ENCODE measurements at places on chromosomes 3 and 15.

GRCh38 chr3:44509393-44509921, 32.0 kb upstream of the ZNF445 start:
- ATAC-seq = peak; percentile 2

DNA sequence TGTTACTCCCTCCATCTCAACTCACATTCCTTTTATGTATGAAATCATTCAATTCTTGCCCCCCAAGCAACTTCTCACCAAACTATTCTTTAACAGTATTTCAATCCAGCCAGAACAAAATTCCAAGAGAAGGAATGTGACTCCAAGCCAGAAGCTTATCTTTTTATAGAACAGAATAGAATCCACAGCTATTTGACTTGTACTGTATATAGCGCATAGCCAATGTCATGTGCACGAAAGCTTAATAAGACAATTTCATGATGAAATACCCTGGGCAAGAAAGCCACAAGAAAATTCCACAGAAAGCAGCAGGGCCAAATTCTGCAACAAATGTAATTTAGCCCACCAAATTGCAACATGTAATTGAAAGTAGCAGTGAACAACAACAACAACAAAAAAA, 127.6 kb upstream of the UBE2E2 start:
- peak; percentile 53 for ATAC-seq

DNA sequence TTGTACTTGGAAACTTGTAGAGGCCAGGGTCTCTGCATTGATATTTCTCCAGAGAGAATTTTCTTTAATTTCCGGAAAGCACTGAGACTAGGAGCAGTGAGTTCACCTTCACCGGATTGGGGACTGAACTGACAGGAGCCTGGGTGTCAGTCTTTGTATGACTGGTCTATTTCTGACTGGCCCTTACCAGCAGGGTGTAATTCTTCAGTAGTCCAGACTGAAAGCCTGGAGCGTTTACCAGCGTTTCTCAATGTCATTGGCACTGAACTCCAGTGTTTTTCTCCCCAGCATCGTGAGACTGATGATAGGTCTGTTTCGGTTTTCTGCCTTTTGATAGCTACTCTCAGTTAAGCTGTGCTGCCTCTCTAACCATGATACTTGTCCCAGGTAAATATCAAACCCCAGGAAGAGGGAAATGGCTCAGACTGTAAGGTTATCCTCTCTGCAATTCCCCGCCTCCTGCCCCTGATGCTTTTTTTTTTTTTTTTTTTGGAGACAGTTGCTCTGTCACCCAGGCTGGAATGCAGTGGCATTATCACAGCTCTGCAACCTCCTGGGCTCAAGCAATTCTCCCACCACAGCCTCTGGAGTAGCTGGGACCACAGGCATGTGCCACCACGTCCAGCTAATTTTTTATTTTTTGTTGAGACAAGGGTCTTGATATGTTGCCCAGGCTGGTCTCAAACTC, 103.6 kb downstream of the CACNA2D3 start:
- peak; percentile 90 for ATAC-seq

- ATAC-seq = no peak
Observed at GRCh38 chr3:187811585-187812250, 66.5 kb upstream of the BCL6 start.

DNA sequence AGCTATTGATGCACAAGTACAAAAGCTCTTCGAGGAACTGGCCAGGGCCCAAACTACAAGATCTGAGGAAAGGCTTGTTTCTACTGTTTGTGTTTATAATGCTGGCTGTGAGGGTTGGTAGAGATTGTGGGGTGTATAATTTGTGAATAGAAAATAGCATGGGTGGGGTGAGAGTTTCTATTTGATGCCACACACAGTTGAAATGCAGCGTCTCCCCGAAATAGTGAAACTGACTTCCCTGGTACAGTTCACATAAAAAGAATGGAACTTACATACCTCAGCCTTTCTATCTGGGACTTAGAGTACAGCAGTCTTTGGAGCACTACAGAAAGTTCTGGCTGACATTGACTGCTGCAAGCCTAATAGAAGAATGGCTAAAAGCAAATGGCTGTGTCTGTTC, 91.3 kb downstream of the DTWD1 start:
- ATAC-seq = no peak

DNA sequence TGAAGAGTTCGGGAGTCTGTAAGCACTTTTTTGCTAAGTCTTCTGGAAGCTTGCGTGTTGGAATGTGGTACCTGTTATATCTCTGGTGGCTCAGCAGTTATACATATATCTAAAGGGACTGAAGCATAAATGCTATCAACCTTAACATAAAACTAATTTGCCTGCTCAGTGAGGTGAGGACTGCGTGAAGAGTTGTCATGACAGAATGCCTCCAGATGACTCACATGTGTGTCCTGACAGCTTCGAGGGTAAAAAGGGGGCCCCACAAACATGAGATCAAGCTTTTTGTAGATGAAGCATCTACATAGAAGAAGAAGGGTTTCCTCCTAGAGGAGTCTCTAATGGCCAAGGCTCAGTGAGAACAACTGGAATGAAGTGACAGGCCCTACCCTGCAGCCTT, 88.8 kb upstream of the C3orf80 start:
- no peak for ATAC-seq

DNA sequence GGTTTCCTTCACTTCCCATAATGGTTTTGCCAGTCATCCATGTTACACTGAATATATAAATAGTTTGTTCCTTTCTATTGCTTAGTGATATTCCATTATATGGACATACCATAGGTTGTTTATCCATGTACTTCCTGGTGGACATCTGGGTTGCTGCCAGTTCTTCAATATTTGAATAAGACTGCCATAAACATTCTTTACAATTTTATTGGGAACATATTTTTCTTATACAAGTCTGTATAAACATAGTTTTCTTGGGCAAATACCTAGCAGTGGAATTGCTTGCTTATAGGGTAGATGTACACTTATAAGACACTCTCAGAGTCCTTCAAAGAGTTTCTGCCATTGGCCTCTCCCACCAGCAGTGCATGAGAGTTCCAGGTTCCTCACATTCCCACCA, 231.4 kb downstream of the OPA1 start:
- ATAC-seq = no peak

DNA sequence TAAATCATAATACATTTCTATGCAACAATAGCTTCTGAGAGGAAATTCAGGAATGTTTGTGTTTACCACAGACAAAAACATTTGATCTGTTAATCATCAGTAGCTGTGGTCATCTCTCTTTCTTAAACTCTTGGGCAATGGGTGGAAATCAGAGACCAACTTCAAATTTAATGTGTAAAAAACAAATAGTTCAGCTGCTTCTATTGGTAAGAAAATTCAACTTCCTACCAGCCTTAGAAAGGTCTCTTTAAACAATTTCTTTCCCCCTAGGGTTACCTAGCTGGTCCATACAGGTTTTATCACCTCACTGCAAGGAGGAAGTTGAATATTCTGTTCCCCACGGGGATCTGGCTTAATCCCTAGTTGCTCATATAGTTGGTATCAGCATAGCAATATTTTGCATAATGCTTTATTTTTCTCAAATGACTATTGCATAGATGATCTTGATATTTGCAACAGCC, 20.3 kb upstream of the PPP4R2 start:
- ATAC-seq = peak; percentile 24

GRCh38 chr3:194300382-194300758, 50.8 kb downstream of the CPN2 start:
- ATAC-seq = peak; percentile 62

- peak; percentile 17 for ATAC-seq
Observed at GRCh38 chr15:67840749-67841512, 1.1 kb upstream of the RNU6-1 start.

DNA sequence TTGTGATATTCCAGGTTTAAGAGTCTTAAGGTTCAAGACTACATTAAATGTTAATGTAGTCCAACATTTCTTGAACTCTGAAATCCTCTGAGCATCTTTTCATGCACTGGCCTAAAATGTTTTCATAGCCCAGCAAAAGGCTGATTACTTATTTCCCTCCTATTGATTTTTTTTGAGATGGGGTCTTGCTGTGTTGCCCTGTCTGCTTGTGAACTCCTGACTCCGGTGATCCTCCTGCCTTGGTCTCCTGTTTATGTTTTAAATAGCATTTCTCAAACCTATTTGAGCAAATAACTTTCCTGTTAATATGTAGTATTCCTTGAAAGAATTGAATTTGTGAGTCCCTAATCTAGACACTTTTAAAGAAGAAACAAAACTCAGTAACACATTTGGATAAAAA, 133.5 kb downstream of the IGF1R start:
- ATAC-seq = no peak

GRCh38 chr3:114565216-114565615, 271.4 kb downstream of the TIGIT start:
- no peak for ATAC-seq

- ATAC-seq = peak; percentile 49
Observed at GRCh38 chr15:101307897-101308603, 13.0 kb upstream of the SNRPA1 start.

DNA sequence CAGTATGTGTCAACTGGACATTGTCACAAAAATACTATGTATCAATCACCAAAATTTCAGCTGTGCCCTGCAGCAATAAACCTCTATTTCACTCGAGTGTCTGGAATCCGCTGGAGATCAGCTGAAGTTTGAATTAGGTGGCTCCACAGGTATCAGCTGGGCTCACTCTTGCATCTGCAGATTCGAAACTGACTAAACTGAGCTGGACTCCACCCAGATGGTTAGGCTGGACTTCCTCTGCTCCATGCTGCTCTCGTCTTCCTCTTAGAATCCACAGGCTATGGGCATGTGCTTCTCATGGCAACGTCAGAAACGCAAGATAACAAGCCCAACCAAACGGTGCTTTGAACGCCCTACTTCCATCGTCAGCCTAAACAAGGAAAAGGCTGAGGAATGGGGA, 565.3 kb upstream of the ROBO2 start:
- no peak for ATAC-seq

GRCh38 chr15:62498712-62499111, 333.6 kb upstream of the C2CD4B start:
- no peak for ATAC-seq

DNA sequence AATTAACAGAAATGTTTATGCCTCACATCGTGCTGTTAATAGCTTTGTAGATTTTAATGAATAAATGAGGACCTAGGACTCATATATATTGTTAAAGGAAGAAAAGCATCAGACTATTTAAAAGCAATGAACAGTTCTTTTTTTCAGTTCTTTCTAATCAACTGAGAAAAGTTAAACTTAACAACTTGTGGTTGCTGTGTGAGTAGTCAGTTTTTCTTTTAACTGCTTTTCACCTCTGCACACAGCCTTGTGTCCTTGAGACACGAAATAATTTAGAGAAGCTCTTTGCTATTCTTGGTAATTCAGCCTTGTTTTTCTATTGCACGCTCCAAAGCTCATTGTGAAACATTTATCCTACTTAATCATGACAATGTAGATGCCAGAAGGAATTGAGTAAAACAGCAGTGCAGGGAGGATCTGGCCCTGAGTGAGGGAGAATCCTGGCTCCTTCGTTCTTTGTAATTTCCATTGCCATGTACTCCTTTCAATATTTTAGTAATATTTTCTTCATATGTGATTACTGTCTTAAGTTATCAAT, 499.0 kb downstream of the PYDC2 start:
- no peak for ATAC-seq

- no peak for ATAC-seq
Observed at GRCh38 chr15:89446255-89446891, 50.0 kb downstream of the RHCG start.

- ATAC-seq = no peak
Observed at GRCh38 chr3:119635719-119636118, 24.7 kb downstream of the POPDC2 start.

DNA sequence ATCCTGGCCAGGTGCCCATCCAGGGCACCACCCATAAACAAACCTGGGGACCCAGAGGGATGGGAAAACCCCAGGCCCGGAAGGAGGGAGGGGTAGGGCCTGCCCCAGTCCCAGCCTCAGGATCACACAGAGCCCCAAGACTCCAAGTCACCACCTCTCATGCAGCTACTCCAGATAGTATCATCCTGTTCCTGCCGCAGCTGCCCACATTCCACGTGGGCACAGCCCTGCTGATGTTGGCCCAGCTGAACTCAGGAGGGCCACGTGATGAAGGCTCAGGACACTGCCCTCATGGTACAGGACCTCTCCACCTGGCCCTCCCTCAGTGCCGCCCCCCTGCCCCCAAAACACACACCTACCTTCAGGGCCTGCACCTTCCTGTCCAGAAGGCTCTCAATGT, 69.5 kb downstream of the CACNA2D2 start:
- ATAC-seq = no peak

Data from motor neuron (in vitro differentiated cells).